Activated naive CD4-positive, alpha-beta T cell treated with anti-CD3 and anti-CD28 coated beads for 36 hours (primary cell): ENCODE measurements at places on chromosomes 2 and 18. TPM values are rescaled to one million over a fixed set of nuclear protein-coding genes. Genes with fewer than 3 reads are reported as not detected.

The FLACC1 gene
- total RNA-seq, result 0.84 TPM

The MARCHF4 gene
- total RNA-seq, result not detected

The PRKAG3 gene
- not detected for total RNA-seq

The FOSL2 gene
- 110 TPM for total RNA-seq

The HDAC4 gene
- 35.6 TPM for total RNA-seq

The RUFY4 gene
- 1.8 TPM for total RNA-seq

The PTPRM gene
- total RNA-seq, result 4.3 TPM

GRCh38 chr18:52340406-52341102 is 557 bp downstream of the DCC start:
- no peak for DNase-seq

DNA sequence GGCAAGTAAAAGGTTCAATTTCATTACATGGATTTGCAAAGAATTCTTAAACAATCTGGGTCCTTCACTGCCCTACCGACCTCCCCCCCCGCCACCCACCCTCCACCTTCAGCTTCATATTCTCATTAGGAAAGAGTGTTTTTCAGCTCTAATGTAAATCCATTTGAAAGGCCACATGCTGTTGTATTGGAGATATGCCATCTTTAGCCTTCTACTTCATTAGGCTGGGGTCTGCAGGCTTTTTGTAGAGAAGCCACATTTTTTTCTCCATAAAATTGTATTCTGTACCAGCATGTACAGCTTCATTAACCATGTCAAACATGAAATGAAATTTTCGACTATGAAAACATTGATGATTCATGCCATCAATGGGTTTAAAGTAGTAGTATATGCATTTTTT is 42.8 kb upstream of the THUMPD2 start:
- no peak for DNase-seq

DNA sequence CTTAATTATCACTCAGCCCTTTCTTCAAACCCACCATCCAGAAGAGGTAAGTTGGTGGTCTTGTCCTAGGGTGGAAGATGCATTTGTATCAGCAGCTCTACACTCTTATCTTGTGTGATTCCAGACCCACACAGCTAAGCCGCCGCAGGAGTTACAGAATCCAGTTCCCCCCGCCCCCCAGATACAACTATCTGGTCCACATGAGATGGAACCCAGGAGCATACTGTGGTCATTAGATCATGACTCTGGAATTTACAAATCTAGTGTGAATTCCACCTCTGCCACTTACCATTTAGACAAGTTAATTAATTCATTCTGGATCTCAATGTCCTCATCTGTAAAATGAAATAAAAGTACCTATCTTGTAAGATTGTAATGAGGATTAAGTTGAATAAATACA is 486.4 kb downstream of the BCL11A start:
- DNase-seq, result no peak

DNA sequence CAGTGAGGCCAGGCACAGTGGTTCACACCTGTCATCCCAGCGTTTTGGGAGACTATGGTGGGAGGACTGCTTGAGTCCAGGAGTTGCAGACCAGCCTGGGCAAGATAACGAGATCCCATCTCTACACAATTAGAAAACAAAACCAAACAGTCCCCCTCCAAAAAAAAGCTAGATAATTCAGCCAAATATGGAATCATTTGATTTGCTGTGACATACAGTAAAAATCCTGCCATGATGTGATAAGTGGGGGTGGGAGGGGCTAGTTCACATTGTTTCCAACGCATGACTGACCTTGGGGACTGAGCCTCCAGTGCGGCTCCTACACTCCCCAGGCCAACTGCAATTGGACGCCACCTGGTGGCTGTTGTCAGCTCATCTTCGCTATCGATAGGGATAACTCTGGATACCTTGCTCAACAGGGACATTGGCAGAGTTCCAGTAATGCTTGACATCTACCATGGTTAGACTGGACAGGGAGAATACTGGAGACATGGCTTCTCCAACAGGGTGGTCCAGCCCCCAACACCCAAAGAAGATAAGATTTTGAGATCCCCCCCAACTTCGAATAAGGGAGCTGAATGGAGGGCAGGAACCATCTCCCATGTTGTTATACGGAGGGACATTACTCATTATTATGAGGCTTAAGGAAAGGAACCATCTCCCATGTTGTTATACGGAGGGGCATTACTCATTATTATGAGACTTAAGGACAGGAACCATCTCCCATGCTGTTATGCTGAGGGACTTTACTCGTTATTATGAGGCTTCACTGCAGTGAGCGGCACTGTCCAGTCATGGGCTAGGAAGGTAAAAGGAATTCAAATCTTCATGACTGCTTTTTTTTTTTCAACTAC is 135.9 kb downstream of the TGIF1 start:
- peak; percentile 88 for DNase-seq

- no peak for DNase-seq
These were observed 70.2 kb upstream of the FSHR start for GRCh38 chr2:49224426-49225010.

DNA sequence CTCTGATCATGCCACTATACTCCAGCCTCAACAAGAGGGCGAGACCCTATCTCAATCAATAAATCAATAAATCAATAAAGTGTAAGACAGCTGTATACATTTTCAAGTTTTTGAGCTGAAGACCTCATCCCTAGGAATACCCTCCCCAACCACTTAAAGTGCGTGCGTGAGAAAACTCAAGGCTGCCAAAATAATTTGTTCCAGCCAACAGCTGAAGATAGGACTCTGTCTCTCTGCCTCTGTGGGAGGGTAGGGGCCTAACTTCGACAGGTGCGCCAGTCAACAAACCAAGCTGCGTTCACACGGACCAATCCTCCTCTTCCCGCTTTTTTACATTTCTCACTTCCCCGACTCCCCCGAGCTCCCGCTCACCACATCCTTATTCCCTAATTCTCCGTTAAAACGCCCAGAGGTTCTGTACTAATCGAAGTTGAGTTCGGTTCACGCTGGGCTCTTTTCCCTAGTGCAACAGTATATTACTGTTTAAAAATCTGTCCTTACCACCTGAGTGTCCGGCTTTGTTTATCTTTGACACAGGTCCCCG is 618 bp downstream of the POLR2D start:
- peak; percentile 32 for DNase-seq

DNA sequence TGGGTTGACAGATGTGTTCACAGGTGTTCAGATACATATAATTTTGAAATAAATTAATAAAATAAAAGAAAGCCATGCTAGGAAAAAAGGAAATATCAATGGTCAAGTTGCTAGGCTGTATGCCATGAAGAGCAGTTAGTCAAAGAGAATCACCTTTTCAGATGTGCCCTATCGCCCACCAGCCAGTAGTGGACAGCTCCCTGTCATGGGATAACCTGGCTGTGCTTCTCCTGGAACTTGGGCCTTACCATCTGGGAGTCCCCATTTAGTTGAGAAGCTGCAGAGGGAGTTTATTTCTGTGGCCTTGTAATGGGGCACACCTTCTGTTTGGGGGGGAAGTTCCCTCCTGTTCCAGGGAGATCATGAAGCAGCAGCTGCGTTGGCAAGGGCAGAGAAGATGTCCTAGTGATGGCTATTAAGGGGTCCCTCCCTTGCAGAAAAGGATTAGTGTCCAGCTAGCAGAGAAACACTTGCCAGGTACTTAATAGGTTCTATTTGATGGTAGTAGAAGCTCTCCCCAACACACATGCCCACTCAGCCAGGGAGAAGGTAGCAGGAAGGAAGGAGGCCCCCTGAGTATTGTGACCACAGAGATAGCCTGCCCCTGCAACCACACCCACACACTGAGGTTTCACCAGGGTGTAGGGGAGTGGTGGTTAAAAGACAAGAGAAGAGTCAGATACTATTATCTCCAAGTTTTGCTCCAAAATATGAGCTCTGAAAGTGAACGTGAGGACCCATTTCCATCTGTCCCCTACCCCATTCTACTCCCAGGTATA is 117.7 kb downstream of the B3GNT2 start:
- DNase-seq, result no peak
